ENCODE measurements at places on chromosomes 13 and 19. TPM values are rescaled to one million over a fixed set of nuclear protein-coding genes. Genes with fewer than 3 reads are reported as not detected.

DNA sequence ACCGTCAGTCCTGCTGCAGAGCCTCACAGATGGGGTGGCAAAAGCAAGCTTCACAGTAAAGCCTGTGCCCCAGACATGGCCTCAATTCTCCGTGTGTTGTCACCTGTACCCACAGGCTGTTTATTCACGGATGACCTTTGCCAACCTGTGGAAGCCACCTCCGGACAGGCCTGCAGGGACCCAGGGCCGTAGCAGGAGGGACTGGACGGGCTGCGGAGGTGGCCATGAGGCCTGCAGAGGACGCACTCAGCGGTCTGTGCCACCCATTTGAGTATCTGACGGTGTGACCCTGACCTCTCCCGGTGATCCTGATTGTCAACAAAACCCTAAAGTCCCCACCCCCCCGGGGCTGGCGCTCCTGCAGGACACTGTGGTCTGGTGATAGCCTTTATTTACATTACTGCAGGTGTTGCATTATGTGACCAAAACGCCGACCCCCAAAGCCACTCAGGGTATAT, 7.8 kb upstream of the KLF16 start:
- DNase-seq, result no peak
- H3K4me1 ChIP-seq, result peaks cover 7% of the 10 kb centered on the region
- H3K4me3 ChIP-seq, result no peak overlapping the region
- H3K36me3 ChIP-seq, result peaks cover 31% of the 10 kb centered on the region

GRCh38 chr13:73938372-73939070, 195.7 kb downstream of the KLF12 start:
- peak overlapping the region; percentile 81 for H3K27ac ChIP-seq
- H3K36me3 ChIP-seq, result no peaks in the 10 kb centered on the region
- no peaks in the 10 kb centered on the region for H3K27me3 ChIP-seq
- peaks cover 30% of the 10 kb centered on the region for H3K4me1 ChIP-seq

GRCh38 chr19:6358003-6358402, 3.3 kb upstream of the CLPP start:
- peaks cover 16% of the 10 kb centered on the region for H3K4me1 ChIP-seq
- no peaks in the 10 kb centered on the region for H3K27me3 ChIP-seq
- H3K27ac ChIP-seq, result no peak overlapping the region
- no peak for DNase-seq
- H3K4me3 ChIP-seq, result no peak overlapping the region

GRCh38 chr13:41061914-41062837, 867 bp downstream of the WBP4 start:
- H3K4me1 ChIP-seq, result peaks cover 20% of the 10 kb centered on the region
- H3K36me3 ChIP-seq, result peaks cover 46% of the 10 kb centered on the region
- no peaks in the 10 kb centered on the region for H3K27me3 ChIP-seq
- no peak for DNase-seq
- peak overlapping the region; percentile 99 for H3K27ac ChIP-seq

- no peak overlapping the region for H3K27ac ChIP-seq
- H3K27me3 ChIP-seq, result no peaks in the 10 kb centered on the region
- H3K36me3 ChIP-seq, result no peaks in the 10 kb centered on the region
- H3K4me3 ChIP-seq, result no peak overlapping the region
- DNase-seq, result no peak
These were observed 2.0 kb downstream of the CAMSAP3 start for GRCh38 chr19:7597689-7598088.

DNA sequence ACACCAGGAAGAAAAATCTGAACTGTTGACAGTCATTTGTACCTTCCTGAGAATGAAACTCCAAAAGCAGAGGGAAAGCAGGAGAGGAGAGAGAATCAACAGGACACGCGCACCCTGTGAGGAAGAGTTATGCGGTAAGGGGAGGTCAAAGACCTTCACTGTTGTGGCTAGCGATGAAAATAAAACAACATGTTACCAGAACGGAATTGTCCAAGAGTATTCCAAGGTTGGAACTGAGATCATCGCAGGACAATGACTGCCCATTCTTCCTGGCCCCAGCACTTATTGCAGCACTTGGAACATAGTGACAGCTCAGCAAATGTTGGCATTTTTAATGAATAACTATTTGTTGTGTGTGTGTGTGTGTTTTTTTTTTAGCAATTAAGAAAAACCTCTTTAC, 176.0 kb upstream of the TSC22D1 start:
- H3K27me3 ChIP-seq, result no peaks in the 10 kb centered on the region
- H3K4me3 ChIP-seq, result no peak overlapping the region
- peaks cover 9% of the 10 kb centered on the region for H3K4me1 ChIP-seq
- no peak for DNase-seq
- H3K27ac ChIP-seq, result no peak overlapping the region
- no peaks in the 10 kb centered on the region for H3K36me3 ChIP-seq

DNA sequence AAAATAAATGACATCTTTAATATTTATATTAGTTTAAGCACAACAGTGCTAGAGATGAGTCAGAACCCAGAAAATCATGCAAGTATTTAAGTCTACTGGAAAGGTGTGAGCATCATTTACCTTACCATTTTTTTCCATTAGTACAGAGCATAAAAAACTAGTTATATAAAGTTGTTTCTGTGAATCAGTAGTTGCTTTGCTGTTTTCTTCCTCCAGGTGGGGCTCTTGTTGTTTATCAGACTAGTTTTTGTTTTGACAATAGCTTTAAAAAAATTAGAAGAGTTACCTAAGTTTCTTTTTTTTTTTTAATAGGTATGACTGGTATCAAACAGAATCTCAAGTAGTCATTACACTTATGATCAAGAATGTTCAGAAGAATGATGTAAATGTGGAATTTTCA, 12.7 kb downstream of the SUGT1 start:
- H3K4me1 ChIP-seq, result peaks cover 6% of the 10 kb centered on the region
- H3K4me3 ChIP-seq, result no peak overlapping the region
- H3K36me3 ChIP-seq, result peaks cover 94% of the 10 kb centered on the region
- H3K27me3 ChIP-seq, result no peaks in the 10 kb centered on the region

DNA sequence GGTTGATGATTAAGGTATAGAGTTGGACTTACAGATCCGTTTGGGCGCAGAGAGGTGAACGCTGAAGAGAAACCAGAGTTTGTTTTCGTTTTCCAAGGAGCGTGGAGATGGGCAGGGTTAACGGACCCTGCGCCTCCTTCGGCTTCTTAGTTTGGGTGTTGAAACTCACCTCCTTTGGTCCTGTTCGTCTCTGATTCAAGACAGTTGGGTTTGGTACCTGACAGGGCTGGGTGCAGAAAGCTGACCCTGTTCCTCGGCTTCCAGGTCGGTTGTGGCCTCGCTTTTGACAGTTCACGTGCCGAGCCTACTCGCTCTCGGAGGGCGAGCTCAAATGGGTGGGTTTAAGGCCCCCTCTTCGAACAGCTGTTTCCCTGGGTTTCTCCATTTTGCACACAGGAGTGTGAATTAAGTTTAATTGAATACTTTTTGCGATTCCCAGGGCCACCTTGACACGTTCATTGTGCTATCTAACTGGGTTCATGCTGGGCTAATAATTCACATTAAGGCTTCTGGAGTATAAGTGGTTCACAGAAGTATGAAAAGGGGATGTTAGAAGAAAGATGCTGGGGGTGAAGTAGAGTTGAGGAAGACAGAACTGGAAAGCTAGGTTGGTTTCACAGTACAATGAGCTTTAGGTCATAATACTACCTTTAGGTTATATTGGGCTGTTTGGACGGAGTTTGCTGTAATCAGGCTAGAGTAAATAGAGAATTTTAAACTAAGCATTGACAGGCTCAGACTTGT, 638 bp downstream of the USPL1 start:
- no peak for DNase-seq
- H3K4me3 ChIP-seq, result no peak overlapping the region
- no peak overlapping the region for H3K27ac ChIP-seq

- no peak overlapping the region for H3K27ac ChIP-seq
- DNase-seq, result no peak
- peaks cover 9% of the 10 kb centered on the region for H3K4me1 ChIP-seq
These were observed 314.9 kb downstream of the COG6 start for GRCh38 chr13:39970177-39970846.

DNA sequence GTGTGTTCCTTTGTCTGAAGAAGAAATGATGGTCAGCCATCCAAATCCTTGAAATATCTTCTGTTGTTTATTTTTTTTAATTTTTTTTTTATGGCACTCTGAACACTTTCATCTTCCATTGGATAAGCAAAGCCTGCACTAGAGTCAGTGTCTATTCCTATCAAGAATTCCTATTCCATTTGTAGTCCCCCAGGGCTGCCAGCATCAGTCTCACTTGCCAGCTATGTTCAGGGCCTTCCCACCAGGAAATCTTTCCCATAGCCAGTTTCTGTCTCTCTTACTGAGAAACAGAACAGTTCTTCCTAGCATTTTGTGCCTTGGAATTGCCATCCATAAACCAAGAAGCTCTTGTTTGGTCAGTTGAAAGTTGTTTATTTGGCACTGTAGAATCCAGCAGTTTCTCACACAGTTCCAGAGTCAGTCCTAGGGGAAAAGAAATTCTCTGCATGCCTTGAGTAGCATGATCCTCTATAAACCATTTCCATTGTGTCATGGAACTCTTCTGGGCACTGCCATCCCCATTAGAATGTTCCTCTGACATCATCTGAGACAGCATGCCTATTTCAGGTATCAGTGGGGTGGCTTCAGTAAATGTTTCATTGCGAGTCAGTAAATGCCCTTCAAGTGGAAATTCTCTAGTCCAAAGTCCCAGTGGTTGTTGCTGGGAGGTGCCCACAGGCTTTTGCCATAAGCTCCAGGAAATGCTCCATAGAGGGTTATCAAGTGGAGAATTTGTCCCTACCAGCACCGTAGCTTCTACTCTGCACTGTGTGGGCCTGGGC, 18.7 kb upstream of the SPRYD7 start:
- DNase-seq, result no peak
- no peak overlapping the region for H3K4me3 ChIP-seq
- no peaks in the 10 kb centered on the region for H3K4me1 ChIP-seq
- no peaks in the 10 kb centered on the region for H3K27me3 ChIP-seq

Gene NLRP7
- total RNA-seq, result not detected

Gene ZDHHC20
- total RNA-seq, result 42.2 TPM

Data from MCF 10A (cell line).